Ammon's horn (tissue), 1 donor: ENCODE measurements at places on chromosomes 11 and 22.

DNA sequence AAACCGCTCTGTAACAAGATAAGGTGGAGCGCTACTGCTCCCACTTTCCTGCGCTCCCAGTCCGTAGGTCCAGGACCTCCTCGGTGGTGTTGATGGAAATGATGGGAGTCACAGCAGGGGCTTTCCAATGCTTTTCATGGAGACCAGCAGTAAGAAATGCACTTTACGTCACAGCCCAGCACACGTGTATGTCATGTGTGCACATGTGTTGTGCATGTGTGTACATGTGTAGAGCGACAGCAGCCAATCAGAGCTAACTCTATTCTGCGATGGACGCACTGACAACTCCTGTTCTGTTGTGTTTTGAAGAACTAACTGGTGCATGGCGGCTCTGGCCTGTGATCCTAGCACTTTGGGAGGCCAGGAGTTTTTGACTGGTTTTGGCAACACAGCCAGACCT lies 1.2 kb downstream of the CHID1 start:
- DNase-seq, result no peak

DNA sequence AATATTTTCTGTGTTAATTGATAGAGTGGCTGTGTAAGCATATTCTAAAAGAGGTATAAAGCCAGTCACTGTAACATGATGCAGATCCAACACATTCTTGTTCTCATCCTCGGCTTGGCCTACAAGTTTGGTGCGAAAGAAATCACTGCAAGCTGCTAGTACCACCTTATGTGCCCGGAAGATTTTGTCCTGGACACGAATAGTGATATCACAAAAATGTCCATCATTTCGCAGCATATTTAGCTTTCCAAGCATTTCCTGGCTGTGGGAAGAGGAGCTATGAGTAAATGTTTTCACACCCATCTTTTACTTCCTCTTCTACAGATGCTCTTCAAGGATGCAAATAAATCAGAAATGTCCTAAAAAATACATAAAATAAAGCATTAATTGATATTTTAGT lies 53.1 kb downstream of the ZBTB44 start:
- peak; percentile 11 for DNase-seq

DNA sequence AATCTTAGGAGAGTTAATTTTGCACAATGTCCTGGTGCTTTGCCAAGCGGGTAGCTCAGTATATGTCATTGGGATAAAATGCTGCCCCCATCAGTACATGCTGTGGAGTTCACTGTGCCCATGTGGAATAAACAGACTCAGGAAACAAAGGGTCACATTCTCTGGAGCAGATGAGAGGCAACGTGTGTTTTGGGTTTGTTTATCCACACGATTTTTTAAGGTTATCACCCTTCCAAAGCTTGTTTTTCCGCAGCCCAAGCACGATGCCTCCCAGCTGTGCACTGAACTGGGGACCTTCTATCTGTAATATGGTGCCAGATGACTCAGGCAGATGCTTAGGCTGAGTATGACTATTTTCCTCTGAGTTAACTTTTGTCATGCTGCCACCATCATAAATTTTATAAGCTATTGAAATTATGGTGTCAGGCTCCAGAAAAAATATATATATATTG lies 6.5 kb downstream of the OR4D6 start:
- DNase-seq, result no peak

- DNase-seq, result no peak
Observed at GRCh38 chr11:2554338-2555207, 109.8 kb downstream of the KCNQ1 start.

DNA sequence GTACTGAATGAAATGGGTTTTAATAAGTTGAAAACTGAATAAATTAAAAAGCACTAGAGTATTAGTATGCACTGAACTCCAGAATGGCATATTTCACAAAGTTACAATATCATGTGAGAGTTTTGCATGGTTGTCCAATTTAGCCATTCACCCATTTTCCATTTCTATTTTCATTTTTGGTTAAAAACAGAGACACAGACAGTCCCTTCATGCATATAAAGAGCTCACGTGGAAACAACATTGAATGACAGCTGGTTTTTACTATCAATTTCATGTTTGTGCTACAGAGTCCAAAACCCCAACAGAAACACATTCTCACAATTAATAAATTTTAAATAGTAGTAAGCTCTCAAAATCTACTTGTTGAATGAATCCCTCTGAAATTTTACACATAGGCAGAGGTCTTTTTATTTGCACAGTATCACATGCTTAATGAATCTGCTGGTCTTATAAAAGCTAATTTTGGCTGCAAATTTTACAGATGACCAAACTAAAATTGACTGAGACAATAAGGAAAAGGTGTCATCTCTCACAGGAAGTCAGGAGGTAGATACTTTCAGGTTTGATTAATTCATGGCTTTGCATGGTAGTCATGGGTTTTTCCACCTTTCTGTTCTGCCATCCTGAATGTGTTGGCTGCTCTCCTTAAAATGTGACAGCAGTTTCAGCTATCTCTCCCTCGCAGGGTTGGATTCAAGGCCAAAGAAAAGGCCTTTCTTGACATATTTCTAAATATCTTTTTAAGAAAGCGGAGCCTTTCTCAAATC lies 20.6 kb upstream of the DDI1 start:
- DNase-seq, result no peak

DNA sequence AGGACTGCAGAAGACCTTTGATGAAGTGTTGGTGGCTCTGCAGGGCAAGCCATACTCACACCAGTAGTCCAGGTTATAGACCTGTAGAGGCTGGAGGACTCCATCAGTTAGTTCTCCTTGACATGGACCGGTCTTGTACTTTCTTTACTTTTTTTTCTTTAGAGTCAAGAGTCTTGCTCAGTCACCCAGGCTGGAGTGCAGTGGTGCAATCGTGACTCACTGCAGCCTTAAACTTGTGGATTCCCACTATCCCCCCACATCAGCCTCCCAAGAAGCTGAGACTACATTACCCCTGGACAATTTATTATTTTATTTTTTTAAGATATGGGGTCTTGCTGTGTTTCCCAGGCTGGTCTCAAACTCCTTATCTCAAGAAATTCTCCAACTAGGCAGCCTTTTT lies 49.6 kb upstream of the E2F8 start:
- DNase-seq, result no peak

DNA sequence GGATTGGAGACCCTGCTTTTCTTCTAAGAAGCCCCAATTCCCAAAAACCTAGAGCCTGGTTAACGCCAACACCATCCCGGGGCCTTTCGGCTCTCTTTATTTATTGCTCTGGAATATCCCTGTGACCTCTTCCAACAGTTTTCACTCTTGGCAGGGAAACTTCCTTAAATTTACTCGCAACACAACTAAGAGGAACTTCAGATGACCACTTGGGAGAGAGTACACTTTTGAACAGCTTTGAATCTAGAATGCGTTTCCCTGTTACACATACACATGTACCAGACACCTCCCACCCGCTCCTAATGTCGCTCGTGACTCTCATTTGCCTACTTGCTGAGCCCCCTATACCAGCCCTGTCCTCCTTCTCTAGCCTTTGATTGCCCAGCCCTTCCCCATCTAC lies 19.4 kb downstream of the TUBA8 start:
- DNase-seq, result no peak

- no peak for DNase-seq
Observed at GRCh38 chr11:128825050-128825784, 41.9 kb downstream of the KCNJ1 start.

GRCh38 chr22:47750086-47750485 lies 987.6 kb downstream of the TBC1D22A start:
- DNase-seq, result no peak

GRCh38 chr11:19472679-19473078 lies 231.9 kb upstream of the E2F8 start:
- DNase-seq, result no peak

DNA sequence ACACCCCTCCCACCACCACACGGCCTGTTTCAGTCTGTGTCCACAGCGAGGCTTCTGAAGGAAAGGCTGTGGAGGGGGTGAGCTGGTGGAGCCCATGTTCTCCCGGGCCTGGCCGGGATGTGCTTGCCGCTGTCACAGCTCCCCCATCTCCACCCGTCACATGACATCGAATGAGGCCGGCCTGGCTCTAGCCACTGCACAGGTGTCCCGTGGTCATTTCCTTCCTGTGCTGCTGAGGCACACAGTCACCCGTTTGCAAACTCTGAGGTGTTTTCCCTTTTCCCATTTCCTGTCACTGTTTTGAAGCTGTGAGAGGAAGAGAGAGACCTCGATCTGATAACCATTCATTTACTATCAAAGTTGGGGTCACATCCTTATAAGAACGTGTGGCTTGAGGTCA lies 55.7 kb upstream of the CLDN5 start:
- DNase-seq, result no peak

DNA sequence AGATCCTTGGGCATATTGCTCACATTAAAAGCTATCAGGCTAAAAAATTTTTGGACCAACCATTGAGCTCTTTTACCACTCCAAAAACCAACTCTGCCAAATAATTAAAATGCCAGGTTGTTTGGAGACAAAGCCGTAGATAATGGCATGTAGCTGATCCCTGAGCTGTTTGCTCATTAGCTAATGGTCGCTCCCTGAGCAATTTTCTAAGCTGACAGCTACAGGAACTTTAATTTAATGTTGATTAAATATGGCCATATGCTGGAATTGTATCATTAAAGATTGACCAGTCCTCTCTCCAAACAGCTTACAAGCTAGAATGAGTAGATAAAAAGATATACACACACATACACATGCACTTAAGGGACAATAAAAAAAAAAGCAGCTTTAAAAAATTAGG lies 216.2 kb upstream of the ARHGAP20 start:
- no peak for DNase-seq

- DNase-seq, result no peak
Observed at GRCh38 chr11:78541537-78541936, 33.1 kb downstream of the NARS2 start.

DNA sequence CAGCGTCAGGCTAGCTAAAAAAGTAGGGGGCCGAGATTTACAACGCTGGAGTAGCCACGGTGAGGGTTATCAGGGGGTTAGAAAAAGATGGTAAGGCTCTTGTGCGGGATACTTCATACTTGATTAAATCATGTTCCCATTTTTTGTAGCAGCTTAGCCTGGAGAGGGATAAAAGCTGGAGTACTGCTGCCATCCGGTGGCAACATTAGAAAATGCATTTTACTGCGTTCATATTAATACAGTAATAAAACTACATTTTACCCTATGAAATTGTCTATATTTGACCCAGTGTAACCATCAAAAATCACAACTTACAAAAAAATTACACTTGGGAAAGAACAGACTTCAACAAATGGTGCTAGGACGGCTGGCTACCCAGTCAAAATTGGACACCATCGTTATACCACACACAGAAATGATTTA lies 17.3 kb downstream of the RPUSD4 start:
- DNase-seq, result peak; percentile 48

GRCh38 chr11:66479394-66480116 lies 679 bp upstream of the DPP3 start:
- DNase-seq, result no peak

DNA sequence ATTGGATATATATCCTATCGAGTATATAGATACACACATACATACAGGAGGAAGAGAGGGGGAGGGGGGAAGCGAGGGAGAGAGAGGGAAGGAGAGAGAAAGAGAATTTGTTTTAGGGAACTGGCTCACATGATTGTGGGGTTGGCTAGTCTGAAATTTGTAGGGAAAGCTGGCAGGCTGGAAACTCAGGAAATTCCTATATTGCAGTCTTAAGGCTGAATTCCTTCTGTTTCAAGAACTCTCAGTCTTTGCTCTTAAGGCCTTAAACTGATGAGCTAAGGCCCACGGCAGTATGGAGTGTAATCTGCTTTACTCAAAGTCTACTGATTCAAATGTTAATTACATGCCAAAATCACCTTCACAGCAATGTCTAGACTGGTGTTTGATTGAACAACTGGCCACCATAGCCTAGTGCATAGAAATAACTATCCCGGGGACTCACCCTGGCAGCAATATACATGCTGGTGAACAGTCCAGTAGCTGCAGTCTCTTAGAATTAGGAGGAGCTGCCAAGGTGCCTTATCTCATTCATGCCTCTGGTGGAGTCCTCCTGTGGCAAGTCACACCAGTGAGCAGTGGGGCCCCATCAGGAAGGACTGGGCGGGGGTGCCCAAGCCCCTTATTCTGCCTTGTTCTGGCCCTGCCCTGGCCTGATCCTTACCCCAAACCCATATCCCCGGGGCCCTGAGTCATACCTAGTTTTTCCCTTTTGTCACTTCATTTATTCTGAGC lies 59.7 kb upstream of the AMPD3 start:
- no peak for DNase-seq

- DNase-seq, result no peak
Observed at GRCh38 chr11:43797866-43798265, 82.8 kb upstream of the ALKBH3 start.

GRCh38 chr11:121587182-121587581 lies 134.4 kb upstream of the SORL1-AS1 start:
- DNase-seq, result no peak

- peak; percentile 43 for DNase-seq
Observed at GRCh38 chr11:75265851-75266531, 25.4 kb downstream of the TPBGL start.

GRCh38 chr11:86041975-86042378 lies 26.9 kb downstream of the PICALM start:
- DNase-seq, result peak; percentile 91

DNA sequence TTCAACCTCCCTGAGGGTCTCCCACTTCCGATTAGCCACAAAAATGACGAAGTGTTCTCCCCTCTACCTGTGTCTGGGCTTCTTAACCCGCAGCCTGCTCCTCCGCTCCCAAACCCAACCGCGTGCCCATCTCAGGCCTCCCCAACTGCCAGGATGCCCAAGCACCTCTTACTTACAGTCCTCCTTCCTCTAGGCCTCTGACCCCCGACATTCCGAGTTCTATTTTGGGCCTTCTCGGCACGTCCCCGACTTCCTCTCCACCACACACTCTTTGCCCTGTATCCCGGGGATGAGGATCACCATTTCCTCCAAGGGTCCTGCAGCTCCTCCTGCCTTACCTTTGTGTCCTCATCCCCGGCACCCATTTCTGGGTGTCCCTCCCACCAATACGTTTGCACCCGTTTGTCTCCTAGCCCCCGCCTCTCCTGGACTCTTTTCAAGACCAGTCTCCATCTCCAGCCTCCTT lies 388 bp upstream of the MUS81 start:
- DNase-seq, result peak; percentile 42

DNA sequence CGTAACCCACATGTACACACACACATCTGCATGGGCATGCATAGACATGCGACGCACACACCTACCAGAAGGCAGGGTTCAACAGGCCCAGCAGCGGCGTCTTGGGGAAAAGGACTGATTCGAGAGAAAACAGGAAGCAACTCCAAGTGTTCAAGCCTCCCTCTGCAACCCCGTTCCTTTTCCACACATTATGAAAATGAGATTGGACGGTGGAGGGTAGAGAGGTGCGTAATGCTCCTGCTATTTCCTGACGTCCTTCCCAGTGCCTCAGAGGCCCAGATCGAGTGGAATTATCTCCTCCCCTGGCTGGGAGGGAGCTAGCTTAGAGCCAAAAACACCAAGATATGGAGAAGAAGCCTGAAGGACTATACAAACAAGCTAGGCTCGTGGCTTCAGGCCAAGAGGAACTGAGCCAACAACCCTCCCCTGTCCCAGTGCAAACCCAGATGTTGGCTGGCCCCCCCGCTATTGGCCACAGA lies 289.2 kb downstream of the MN1 start:
- no peak for DNase-seq

DNA sequence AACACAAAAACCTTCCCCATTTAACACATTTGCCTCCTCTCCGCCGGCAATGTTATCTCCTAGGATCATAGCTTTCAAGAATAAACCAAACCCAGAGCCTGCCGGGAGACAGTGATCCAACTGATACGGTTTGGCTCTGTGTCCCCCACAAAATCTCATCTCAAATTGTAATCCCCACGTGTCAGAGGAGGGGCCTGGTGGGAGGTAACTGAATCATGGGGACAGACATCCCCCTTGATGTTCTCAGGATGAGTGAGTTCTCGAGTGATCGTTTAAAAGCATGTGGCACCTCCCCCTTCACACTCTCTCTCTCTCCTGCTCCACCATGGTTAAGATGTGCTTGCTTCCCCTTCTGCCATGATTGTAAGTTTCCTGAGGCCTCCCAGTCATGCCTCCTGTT lies 33.3 kb downstream of the RBFOX2 start:
- DNase-seq, result no peak
